ENCODE measurements at places on chromosomes 5 and 9.

DNA sequence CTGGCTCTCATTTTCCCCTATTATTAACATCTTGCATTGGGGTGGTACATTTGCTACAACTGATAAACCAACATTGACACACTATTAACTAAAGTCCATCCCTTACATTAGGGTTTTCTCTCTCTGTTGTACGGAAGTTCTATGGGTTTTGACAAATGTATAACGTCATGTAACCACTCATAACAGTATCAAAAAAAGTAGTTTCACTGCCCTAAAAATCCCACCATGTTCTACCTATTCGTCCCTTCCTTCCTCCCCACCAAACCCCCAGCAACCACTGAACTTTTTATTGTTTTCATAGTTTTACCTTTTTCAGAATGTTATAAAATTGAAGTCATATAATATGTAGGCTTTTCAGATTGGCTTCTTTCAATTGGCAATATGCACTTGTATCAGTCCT, 40.1 kb downstream of the MLLT3 start:
- DNase-seq = no peak

DNA sequence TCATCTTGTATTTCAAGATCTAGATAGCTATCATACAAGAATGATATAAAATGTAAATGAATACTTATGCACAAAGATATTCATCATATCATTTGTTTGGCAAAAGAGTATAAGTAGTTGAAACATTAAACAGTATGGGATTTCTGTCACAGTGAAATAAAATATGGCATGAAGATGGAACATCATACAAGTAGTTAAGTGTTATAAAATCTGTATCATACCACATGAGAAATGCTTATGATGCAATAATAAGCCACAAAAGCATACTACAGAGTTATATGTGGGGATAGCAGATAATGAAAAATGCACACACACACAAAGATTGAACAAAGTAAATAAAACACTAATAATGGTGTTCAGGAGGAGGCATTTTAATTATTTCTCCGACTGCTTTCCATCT, 838.0 kb upstream of the DMAC1 start:
- no peak for DNase-seq

DNA sequence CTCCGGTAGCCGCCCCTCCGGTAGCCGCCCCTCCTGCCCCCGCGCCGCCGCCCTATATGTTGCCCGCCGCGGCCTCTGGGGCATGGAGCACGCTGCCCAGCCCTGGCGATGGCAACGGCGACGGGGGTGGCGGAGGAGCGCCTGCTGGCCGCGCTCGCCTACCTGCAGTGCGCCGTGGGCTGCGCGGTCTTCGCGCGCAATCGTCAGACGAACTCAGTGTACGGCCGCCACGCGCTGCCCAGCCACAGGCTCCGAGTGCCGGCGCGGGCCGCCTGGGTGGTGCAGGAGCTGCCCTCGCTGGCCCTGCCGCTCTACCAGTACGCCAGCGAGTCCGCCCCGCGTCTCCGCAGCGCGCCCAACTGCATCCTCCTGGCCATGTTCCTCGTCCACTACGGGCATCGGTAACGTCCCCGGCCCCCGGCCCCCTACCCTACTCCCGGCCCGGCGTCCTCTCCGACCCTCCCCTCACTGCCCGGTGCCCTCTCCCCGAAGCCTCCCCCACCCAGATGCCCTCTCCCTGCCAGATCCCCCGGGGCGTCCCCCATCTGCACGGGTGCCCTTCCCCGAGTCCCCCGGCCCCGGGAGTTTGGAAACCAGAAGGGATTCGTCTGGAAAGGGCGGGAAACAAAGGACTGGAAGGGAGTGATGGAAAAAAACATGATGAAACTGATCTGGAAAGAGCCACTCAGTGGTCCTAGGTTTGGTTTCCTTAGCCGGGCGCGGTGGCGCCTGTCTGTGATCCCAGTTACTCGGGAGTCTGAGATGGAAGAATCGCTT, 417 bp downstream of the SRD5A1 start:
- DNase-seq = no peak

- DNase-seq = no peak
Observed at GRCh38 chr5:122730037-122730436, 44.8 kb upstream of the SNX2 start.

GRCh38 chr5:134846641-134846960, 833 bp downstream of the C5orf24 start:
- peak; percentile 18 for DNase-seq

GRCh38 chr5:111942661-111943401, 185.8 kb upstream of the NREP start:
- DNase-seq = no peak

- no peak for DNase-seq
Observed at GRCh38 chr5:139453683-139454567, 8.6 kb downstream of the ECSCR start.

- no peak for DNase-seq
Observed at GRCh38 chr5:88269222-88269771, 652 bp upstream of the TMEM161B start.

GRCh38 chr9:126472198-126472947, 141.4 kb upstream of the LMX1B start:
- DNase-seq = no peak

GRCh38 chr5:125558466-125558865, 812.0 kb upstream of the ZNF608 start:
- no peak for DNase-seq

- DNase-seq = no peak
Observed at GRCh38 chr9:130089141-130089540, 35.4 kb downstream of the GPR107 start.

DNA sequence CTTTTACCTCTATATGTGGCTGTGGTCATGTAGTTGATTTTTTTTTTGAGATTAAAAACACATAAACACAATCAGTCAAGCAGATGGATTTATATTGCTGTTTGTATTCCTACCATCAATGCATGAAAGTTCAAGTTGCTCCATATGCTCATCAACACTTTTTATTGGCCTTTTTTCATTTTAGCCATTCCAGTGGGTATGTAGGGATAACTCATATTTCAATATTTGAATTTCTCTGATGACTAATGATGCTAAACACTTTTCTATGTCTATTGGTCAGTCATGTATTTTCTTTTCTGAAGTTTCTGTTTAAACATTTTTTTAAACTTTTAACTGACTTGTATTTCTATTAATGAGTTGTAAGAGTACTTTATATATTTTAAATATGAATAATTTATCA, 445.4 kb upstream of the RGMB start:
- DNase-seq = no peak
